Neural progenitor cell (in vitro differentiated cells): ENCODE measurements at places on chromosomes 4 and X.

DNA sequence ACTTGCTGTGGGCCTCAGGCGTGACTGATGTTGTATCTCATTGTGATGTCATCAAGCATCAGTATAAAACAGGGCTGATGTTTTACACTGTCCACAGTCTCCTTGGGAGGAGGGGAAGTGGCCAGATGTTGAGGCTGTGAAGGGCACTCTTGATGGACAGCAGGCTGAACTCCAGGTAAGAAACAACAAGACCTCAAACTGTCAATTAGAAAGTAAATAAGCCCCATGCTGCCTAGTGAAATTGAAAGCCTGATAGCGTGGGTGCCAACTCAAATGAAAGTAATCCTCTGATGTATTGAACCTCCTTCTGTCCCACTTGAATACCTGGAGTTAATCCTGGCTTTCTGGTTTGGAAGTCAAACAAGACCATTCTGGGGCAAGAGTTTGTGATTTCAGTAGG, 19.7 kb downstream of the VSIG1 start:
- peak; percentile 28 for DNase-seq

- DNase-seq: peak; percentile 27
Observed at GRCh38 chrX:86455495-86455894, 307.2 kb downstream of the DACH2 start.

DNA sequence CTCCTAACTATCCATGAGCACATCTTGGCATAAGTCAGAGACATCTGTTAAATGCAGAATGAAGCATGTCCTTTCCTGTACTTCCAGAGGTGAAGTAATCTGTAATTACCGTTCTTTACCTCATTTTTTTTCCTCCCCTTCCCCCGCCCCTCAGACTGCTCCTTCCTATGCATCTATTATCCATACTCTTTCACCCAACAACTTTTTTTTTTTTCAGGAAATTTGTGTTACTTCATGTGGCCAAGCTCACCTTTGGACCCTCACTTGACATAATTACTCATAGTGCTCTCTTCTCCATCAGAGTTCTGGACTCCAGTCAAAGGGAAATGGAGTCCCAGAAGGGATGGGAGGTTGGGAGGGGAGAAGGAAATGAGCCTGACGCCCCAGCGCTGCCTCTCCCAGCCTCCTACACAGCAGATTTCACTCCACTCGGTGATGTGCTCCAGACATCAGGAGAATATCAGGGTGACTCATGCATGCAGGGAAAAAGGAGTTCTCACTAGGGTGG, 568.8 kb downstream of the STIM2 start:
- DNase-seq: no peak

DNA sequence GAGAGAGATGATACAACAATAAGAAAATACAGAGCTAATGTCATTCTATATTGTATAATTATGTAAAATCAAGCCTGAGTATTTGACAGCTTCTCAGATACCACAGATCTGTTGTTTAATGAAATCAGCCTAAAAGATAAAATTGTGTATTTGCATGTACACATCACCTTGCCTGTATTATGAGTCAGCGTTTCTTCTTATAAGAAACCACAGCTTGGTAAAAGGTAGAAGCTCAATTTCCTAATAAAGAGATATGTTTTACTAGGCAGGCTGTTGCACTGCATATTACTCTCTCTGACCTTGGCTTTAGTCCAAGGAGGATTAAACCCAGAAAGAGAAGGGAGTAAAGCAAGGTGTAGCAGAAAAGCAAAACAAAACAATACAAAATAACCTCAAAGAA, 121.3 kb downstream of the PPARGC1A start:
- DNase-seq: no peak

DNA sequence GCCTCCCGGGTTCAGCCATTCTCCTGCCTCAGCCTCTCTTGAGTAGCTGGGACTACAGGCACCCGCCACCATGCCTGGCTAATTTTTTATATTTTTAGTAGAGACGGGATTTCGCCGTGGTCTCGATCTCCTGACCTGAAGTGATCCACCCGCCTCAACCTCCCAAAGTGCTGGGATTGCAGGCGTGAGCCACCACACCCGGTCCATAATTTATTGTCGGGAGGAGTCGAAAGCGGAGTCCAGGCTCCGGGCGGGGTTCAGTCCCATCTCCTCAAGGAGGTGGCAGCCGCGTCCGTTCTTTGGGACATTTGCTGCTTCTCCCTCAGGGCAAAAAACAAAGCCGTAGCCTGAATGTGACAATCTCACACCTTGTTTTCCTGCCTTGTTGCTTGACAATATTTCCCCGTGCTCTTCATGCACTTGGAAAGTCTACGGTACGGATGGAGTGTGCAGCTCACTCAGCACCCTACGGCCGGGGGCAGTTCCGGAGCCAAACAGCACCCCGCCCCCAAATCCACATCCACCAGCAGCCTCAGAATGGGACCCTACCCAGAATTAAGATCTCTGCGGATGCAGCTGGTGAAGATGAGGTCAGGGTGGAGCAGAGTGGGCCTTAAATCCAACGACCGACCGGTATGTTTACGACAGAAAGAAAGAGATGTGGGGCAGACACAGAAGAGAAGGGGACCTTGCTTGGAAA, 9.6 kb downstream of the GTPBP6 start:
- DNase-seq: no peak

DNA sequence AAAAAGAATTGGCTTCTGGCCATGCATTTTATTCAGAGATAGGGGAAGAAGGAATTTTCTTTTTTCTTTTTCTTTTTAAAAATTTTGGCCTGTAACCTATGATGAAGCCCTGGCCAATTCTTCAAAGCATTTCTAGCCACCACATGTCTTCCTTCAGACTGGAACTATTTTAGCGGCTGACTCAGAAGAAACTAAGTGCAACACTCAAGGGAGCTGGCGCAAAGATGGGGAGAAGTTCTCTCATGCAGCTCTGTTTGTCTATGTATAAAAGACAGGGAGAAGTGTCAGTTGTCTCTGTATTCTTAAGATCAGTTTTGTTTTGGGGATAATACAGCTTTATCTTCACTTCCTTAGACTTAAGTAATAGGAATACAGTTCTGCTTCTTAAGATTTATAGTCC, 46.1 kb downstream of the MBNL3 start:
- no peak for DNase-seq

GRCh38 chr4:77045490-77045889, 30.3 kb downstream of the CCNI start:
- DNase-seq: peak; percentile 50

- no peak for DNase-seq
Observed at GRCh38 chrX:129731228-129731627, 7.6 kb upstream of the XPNPEP2 start.

DNA sequence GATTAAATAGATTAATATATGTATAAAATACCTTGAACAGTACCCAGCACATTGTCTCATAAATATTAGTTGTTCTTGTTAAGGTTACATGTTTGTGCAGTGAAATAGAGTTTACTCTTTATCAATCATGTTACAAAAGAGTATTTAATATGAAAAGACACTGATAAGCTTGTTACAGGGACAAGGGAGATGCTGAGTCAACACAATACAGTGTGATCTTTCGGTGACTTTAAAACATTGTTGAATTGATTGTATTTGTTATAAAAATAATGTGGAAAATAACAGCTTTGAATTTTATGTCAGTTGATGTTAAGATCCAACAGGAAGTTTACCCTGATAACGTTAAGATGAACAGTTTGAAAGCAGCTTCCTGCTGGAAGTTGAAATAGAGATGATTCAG, 1.4 kb upstream of the WDR13 start:
- DNase-seq: no peak
